ENCODE measurements at places on chromosomes 12 and 14.
A peak's percentile ranks its signal among the peaks of the same experiment; 100 is the strongest.

GRCh38 chr12:39127401-39127800 is 222.0 kb upstream of the CPNE8 start:
- DNase-seq = peak; percentile 73

DNA sequence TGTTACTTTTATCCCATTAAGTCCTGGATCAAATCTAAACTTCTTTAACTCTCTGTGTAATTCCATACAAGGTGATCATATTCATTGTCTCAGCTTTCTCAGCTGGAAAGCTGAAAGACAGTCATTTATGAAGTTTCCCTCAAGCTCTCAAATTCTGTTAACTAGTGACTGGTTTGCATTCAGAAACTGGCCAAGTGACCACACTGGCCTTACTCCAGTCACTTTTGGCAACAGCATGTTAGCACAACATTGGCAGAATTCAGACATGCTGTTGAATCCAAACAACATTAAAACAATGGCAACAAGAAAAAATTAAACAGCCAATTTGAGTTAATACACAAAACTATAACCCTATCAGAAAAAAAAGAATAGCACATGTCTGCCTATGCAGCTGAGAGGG is 343.3 kb downstream of the MDGA2 start:
- DNase-seq = no peak

- no peak for DNase-seq
Observed at GRCh38 chr14:36845356-36846012, 183.8 kb downstream of the PAX9 start.

GRCh38 chr14:103897075-103897947 is 30.9 kb upstream of the TDRD9 start:
- no peak for DNase-seq

- peak; percentile 74 for DNase-seq
Observed at GRCh38 chr12:127165567-127166392, 1101.2 kb upstream of the TMEM132C start.

Measured in fibroblast of pulmonary artery (primary cell).